ENCODE measurements at places on chromosomes 2 and 18.

DNA sequence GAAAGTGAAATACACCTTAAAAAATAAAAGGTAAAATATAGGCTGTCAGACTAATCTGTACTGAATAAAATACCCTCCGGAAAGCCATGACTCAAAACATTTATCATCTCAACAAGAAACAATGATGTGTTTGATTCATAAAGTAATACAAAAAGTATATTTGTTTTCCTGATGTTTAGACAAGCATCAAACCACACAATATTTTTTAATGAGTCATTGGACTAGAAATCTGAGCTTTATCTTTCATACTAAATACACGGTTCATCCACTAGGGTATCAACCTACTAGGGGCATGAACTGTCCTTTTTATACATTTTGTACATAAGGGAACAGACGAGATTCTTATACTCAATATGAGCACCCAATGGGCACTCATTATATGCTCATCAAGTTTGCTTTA lies 31.3 kb downstream of the CD226 start:
- no peak for DNase-seq

- DNase-seq: no peak
These were observed 84.2 kb downstream of the LBH start for GRCh38 chr2:30315391-30316063.

- no peak for DNase-seq
These were observed 29.7 kb upstream of the FHL2 start for GRCh38 chr2:105428387-105429018.

GRCh38 chr2:163198007-163198406 lies 359.4 kb upstream of the KCNH7 start:
- no peak for DNase-seq

GRCh38 chr2:27800856-27801255 lies 29.3 kb downstream of the MRPL33 start:
- DNase-seq: no peak

- no peak for DNase-seq
These were observed 47.4 kb upstream of the DNAJC10 start for GRCh38 chr2:182668671-182669070.

DNA sequence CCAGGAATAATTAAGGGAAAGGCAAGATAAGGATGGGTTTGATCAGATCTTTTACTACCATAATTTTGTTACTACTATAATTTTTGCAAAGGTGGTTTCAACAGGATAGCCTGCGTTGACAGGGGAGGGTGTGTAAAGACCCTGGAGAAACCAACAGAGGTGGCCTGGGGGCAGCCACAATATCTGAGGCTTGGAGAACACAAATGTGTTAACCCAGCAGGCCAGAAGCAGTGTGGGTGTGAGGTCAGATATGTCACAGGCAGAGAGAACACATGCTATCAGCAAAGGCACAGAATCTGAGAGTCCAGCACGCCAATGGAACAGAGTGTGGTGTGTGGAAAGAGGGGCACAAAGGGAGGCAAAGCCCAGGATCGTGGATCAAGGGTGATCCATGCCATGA lies 399.4 kb upstream of the TRIB2 start:
- DNase-seq: no peak
